ENCODE measurements at places on chromosomes 16 and 17. TPM values are rescaled to one million over a fixed set of nuclear protein-coding genes. Genes with fewer than 3 reads are reported as not detected.

The SMIM36 gene
- not detected for total RNA-seq

The ASB16 gene
- 0.05 TPM for total RNA-seq

The HASPIN gene
- total RNA-seq = 15.3 TPM

The USH1G gene
- 0.10 TPM for total RNA-seq

The CCL15 gene
- total RNA-seq = not detected

The CRYBA1 gene
- not detected for total RNA-seq

The CFAP119 gene
- 9.9 TPM for total RNA-seq

The KREMEN2 gene
- total RNA-seq = 2.2 TPM

The EPN3 gene
- total RNA-seq = 0.32 TPM

The C1QTNF8 gene
- total RNA-seq = not detected

The C17orf78 gene
- total RNA-seq = not detected

The CNGB1 gene
- 0.40 TPM for total RNA-seq

The CDH8 gene
- total RNA-seq = 0.60 TPM

The IL17C gene
- total RNA-seq = not detected

The ARHGDIG gene
- total RNA-seq = 3.4 TPM

The SP6 gene
- total RNA-seq = 2.8 TPM

The KRTAP9-9 gene
- total RNA-seq = not detected

The KDM8 gene
- total RNA-seq = 2.4 TPM

The MYL4 gene
- 0.23 TPM for total RNA-seq

The NOL3 gene
- total RNA-seq = 62.3 TPM

The KRTAP2-2 gene
- total RNA-seq = not detected

The KRTAP9-8 gene
- not detected for total RNA-seq

The CLN3 gene
- 35.1 TPM for total RNA-seq

The PRR15L gene
- total RNA-seq = 0.54 TPM

The RHBDL3 gene
- 4.3 TPM for total RNA-seq

The MT1H gene
- total RNA-seq = not detected

The IL32 gene
- total RNA-seq = 27.1 TPM

The GP1BA gene
- not detected for total RNA-seq

The ALOX15B gene
- total RNA-seq = not detected

The ZSCAN10 gene
- total RNA-seq = 0.03 TPM

The NT5C gene
- 133 TPM for total RNA-seq

The RASL10B gene
- 0.11 TPM for total RNA-seq

The AANAT gene
- total RNA-seq = 0.27 TPM

The ST6GALNAC1 gene
- 0.14 TPM for total RNA-seq

The GUCY2D gene
- total RNA-seq = not detected

The CA4 gene
- not detected for total RNA-seq

The FOXC2 gene
- total RNA-seq = 2.2 TPM
